GM20000 (cell line): ENCODE measurements at places on chromosomes 1 and 21.

- DNase-seq: no peak
These were observed 1.2 kb downstream of the EFNA1 start for GRCh38 chr1:155128755-155129473.

GRCh38 chr1:157325220-157325619 lies 187.0 kb upstream of the ETV3 start:
- no peak for DNase-seq

DNA sequence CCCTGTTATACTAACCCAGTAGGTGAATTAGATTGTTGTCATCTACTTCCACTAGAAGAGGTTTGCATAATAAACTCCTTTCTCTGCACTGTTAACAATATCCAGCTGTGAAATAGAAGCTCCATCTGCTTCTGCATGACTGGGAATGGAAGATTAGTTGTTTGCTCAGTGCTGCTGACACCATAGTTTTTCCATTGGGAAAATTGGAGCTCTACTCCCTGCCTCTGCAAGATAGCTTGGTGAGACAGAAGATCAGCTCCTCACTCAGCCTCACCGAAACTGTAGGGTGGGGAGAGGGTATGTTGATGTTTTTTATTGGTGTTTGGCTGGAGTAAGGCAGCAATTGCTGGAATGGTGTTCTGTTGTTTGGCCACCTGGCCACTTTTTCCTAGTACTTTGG lies 331.6 kb upstream of the ADAMTS5 start:
- no peak for DNase-seq

GRCh38 chr1:26321315-26322041 lies 3.7 kb downstream of the CD52 start:
- peak; percentile 83 for DNase-seq

- no peak for DNase-seq
These were observed 16.5 kb downstream of the ATF3 start for GRCh38 chr1:212624976-212625501.

GRCh38 chr1:71210718-71211117 lies 129.9 kb upstream of the ZRANB2 start:
- no peak for DNase-seq

- no peak for DNase-seq
These were observed 405.1 kb downstream of the VAV3 start for GRCh38 chr1:107559881-107560280.

GRCh38 chr1:30332116-30333094 lies 391.0 kb downstream of the MATN1 start:
- DNase-seq: no peak

DNA sequence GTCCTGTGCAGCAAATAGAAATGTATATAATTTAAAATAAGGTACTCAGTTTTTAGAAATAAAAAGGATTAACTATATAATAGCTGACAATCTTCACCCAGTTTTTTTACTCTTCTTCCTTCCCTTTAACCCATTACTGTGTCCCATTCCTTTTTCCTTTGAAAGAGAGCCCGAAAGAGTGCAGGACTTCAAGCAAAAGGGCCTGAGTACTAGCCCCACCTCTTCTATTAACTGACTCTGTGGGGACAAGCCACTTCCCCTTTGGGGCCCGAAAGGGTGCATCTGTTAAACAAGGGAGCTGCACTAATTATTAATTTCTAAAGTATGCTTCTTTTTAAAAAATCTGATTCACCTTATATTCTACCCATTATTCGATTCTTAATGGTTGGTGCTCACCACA lies 3.3 kb downstream of the USP24 start:
- DNase-seq: peak; percentile 57
